ENCODE measurements at places on chromosomes 16 and 17. TPM values are rescaled to one million over a fixed set of nuclear protein-coding genes. Genes with fewer than 3 reads are reported as not detected.

GRCh38 chr16:83849421-83849820 is 41.6 kb downstream of the HSBP1 start:
- DNase-seq: no peak

The SDR42E1 gene
- total RNA-seq: not detected

DNA sequence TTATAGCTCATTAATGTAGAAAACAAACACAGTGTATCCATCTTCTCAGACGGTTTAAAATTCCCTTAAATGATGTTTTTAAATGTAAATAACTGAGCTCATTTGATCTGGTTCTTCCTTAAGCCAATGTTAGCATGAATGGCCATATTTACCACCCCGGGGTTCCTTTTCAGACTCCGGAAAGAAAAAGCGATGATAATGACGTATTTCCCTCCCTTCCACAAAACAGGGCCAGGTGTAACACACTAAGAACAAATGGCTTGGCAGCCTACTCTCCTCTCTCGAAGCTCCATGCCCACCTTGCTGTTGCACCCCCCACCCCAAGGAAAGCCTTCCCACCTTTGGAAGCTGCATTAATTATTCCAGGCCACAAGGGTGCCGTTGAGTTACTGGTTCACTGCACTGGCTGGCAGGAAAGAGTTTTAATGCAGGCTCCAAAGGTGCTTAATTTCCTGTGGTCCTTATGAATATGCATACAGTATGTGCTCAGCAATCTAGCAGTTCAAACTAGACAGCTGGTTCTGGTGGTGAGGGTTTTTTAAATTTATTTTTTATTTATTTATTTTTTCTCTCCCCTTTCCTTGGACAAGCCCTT is 378.9 kb downstream of the WWOX start:
- DNase-seq: peak; percentile 51

The SLFN13 gene
- 34.0 TPM for total RNA-seq

The KRT222 gene
- not detected for total RNA-seq

DNA sequence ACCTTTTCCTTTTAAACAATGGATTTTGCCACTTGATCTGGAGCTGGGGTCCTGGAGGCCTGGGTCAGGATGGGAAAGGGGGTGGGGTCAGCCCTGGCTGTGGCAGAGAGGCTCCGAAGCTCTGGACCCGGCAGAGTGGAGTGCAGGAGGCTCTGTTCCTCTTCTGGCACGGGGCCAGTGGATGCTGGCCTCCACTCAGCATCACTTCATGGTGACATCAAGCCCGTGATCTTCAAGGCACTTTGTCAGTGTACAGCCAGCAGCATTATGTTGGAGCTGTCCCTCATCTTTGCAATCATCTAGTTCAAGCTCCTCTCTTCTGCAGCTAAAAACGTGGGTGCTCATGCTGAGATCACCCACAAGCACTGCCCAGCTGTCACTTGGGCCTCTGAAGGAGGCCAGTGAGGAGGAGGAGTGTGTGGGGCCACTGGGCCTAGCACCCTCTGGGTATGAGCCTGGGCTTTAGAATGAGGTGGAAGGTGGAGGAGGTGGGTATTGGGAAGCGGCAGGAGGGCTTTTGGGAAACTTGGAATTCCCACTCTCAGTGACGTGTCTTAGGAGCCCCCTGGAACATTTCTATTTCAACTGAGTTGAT is 45.9 kb upstream of the MGAT5B start:
- no peak for DNase-seq

The AFMID gene
- 64.1 TPM for total RNA-seq

The NTN3 gene
- total RNA-seq: 1.6 TPM

GRCh38 chr16:49866595-49867071 is 10.7 kb upstream of the ZNF423 start:
- DNase-seq: no peak

The CDH16 gene
- total RNA-seq: not detected

GRCh38 chr16:86986809-86987487 is 330.2 kb downstream of the C16orf95 start:
- no peak for DNase-seq

GRCh38 chr17:29369831-29370735 is 20.1 kb upstream of the TAOK1 start:
- DNase-seq: peak; percentile 91

The ZFP3 gene
- total RNA-seq: 8.9 TPM

- no peak for DNase-seq
Measured at GRCh38 chr17:69763503-69763902, 311.5 kb upstream of the KCNJ16 start.

GRCh38 chr17:14311981-14312380 is 11.1 kb downstream of the HS3ST3B1 start:
- no peak for DNase-seq

DNA sequence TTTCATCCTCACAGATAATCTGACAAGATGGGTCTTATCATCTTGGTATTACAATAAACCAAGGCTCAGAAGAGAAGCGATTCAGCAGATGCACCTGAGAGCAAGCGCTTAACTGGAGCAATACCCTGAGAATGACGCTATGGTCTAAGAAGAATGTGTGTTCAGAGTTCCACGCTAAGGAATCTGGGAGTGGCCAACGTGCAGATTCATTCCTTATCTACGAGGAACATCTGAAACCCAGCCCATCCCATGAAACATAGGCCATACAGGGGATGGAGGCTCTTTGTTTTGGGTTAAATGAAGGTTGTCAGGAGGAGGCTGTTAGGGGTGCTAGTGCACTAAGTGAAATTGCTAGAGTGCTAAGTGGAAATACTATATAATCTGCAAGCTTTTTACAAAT is 28.5 kb upstream of the KDM8 start:
- no peak for DNase-seq

The ETV4 gene
- 25.7 TPM for total RNA-seq

- no peak for DNase-seq
Measured at GRCh38 chr16:22284637-22285036, 12.6 kb upstream of the POLR3E start.

- DNase-seq: peak; percentile 64
Measured at GRCh38 chr17:42456223-42457106, 2.2 kb upstream of the ATP6V0A1 start.

DNA sequence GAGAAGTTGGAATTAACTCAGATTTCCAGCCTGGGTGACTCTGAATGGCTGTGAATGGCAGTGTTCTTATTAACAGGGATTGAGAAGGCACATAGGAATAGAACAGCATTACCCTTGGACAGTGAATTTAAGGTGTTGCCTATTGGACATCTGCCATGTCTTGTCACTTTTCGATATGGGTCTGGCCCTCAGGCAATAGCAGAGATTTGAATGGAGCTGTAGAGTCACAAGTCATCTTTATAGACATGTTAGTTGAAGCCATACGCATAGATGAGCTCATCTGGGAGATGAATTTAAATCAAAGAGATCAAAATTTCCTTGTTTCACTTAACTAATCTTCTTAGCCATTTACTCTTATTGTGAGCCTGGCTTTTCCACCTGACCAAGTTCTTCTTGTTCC is 14.9 kb upstream of the DHRS11 start:
- DNase-seq: no peak

GRCh38 chr17:55632893-55633292 is 89.8 kb downstream of the TMEM100 start:
- DNase-seq: no peak

The CIAO3 gene
- 50.0 TPM for total RNA-seq

DNA sequence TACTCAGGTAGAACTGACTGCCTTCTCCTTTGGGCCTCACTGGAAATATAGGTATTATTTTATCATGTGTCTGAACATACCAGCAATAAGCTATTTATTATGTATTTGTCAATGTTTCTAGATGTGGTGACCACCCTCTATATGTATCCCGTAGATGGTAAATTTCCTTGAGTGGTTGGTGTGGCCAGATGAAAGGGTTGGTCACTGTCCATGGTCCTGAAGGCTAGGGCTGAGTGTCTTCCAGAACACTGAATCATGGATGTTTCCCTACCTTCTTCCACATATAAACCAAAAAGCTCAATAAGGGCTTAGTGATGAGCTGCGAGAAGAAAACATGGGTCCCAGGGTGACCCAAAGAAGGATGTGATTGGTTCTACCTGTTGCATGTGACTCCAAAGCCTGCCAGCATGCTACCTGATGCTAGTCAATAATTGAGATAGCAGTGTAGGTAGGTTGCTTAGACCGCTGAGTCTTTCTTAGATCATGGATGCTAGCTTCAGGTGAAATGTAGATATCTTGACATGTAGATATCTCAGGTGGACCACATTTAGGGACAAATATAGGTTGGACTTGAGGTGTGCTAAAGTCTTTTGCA is 150.3 kb downstream of the ASIC2 start:
- peak; percentile 31 for DNase-seq

The PRAC2 gene
- 25.5 TPM for total RNA-seq

The ACSM5 gene
- total RNA-seq: not detected

GRCh38 chr16:61024180-61024900 is 1011.9 kb downstream of the CDH8 start:
- DNase-seq: peak; percentile 68

Measured in A673 (cell line).